ENCODE measurements at places on chromosomes 1 and 21. TPM values are rescaled to one million over a fixed set of nuclear protein-coding genes. Genes with fewer than 3 reads are reported as not detected.

The KCNJ9 gene
- 0.36 TPM for total RNA-seq

The CD5L gene
- total RNA-seq = not detected

The CYB561D1 gene
- total RNA-seq = 5.7 TPM

The RNU1-1 gene
- under 0.01 TPM for total RNA-seq

The FCGR1A gene
- total RNA-seq = 3.5 TPM

The ANKRD45 gene
- total RNA-seq = 0.33 TPM

The NECTIN4 gene
- total RNA-seq = not detected

The TTC24 gene
- total RNA-seq = not detected

The SIK1 gene
- 33.8 TPM for total RNA-seq
